SHP77 (cell line): ENCODE measurements at places on chromosomes 12 and 14.

GRCh38 chr14:71733210-71733883 is 198.9 kb upstream of the RGS6 start:
- DNase-seq: no peak

- DNase-seq: no peak
Measured at GRCh38 chr12:95303476-95303875, 85.9 kb downstream of the VEZT start.

DNA sequence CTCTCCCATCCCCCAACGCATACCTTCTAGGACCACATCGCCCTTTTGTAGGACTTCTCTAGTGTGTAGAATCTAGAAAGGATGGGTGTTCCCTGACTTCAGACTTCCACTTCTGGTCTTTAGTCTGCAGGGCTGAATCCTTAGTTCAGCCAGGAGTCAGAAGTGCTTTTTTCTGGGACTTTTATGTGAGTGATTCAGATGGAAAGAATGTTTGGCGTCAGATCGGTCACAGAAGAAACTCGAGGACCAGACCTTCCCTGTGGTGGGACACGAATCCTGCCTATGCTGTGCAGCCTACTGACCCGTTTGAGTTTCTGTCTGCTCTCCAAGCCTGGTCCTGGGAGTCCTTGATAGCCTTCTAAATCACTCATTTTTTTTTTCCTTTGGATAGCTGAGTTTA is 165.4 kb upstream of the SSTR1 start:
- no peak for DNase-seq

- DNase-seq: no peak
Measured at GRCh38 chr14:81205639-81206038, 15.1 kb downstream of the GTF2A1 start.

DNA sequence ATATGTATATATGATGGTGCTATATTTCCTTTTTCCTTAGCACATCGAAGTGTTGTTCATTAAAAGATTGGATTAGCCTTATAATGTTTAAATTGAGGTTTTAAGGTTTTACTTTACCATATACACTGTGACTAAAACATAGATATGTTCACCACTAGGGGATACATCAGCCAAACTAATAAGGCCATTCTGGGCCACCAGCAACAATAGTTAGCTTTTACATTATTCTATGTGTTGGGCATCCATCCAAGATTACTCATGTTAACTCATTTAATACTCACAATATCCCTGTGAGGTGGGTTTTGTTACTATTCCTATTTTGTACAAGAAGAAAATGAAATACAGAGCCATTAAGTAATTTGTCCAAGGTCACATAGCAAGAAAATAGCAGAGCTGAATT is 202.6 kb upstream of the AVPR1A start:
- no peak for DNase-seq

GRCh38 chr12:10663869-10664268 is 10.0 kb downstream of the STYK1 start:
- DNase-seq: no peak

- DNase-seq: no peak
Measured at GRCh38 chr12:1182069-1182468, 191.0 kb downstream of the ERC1 start.

- peak; percentile 46 for DNase-seq
Measured at GRCh38 chr12:102300824-102301461, 103.3 kb upstream of the PMCH start.

DNA sequence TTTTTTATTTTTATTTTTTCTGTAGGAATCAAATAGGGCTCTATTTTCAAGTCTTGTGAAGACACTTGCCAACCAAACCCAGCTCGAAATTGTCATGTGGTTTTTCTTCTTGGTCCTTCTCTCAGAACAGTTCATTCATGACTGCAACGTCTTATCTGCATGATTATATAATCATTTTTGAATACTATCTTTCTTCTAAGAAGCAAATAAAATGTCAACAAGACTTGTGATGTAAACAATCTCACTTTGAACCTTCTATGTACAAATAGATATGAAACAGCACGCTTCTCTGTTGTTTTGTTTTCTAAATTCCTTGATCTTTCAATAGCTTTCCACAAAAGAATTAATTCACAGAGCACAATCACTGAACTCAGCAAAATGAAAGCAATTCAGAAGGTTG is 320.7 kb downstream of the SOX5 start:
- no peak for DNase-seq

- DNase-seq: no peak
Measured at GRCh38 chr12:54430471-54431069, 11.5 kb upstream of the ITGA5 start.

DNA sequence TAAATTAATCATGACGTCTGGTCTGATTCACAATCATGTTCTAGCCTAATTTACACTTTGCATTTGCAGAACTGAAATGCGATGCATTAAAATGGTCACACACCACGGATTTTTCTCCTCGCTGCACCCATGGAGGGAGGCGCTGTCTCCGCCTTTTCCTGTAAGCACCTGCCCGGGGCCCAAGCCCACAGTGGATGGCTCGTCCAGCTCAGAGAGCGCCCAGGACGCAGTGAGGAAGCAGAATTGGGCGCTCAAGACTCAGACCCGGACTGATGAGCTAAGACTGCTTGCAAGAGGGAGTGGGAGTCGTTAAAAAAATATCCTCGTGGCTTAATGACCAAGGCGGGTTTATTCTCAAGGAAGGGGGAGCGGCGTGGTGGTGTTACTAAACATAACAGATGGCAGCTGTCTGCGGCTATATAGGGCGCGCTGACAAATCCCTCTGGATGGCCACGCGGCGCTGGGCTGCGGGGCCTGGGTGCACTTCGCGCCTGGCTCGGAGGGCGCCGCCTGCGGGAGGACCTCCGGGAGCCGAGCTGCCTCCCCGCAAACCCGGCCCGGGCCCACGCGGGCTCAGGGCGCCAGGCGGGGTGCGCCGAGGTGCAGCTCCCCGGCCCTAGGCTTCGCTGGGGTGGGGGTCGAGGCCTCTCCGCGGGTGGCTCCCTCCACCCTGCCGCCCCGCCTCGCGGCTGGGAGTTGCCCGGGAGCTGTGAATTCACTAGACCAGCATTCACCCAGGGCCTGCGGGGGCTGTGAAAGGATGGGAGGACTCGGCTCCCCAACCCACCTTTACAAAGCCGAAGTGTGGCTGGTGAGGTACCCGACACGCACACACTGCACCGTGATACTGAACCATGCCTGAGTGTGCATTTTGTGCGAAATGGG is 78.7 kb downstream of the PPM1A start:
- peak; percentile 77 for DNase-seq

GRCh38 chr12:6699989-6700645 is 498 bp downstream of the PIANP start:
- DNase-seq: peak; percentile 14

GRCh38 chr12:42234970-42235369 is 3.1 kb downstream of the YAF2 start:
- DNase-seq: no peak

GRCh38 chr12:120077260-120077659 is 39.3 kb downstream of the RAB35 start:
- no peak for DNase-seq

GRCh38 chr14:89625731-89626232 is 208.7 kb upstream of the FOXN3 start:
- no peak for DNase-seq

DNA sequence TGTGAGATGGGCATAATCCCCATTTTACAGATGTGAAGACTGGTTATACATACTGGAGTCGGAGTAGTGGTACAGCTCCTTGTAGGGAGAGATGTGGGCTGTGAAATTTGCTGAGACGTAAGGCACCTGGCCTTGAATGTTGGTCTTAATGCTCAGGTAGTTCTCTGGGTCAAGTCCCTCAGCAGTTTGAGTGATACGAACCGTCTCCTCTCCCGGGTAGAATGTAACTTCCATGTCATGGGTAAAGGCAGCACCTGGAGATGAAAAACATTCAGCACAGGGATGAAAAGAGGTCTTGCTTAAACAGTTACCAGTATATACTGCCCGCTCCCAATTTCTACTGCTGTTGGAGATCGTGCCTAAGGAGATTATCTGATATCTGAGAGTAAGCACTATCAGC is 28.3 kb downstream of the NID2 start:
- no peak for DNase-seq

- DNase-seq: no peak
Measured at GRCh38 chr12:12715459-12716150, 1.6 kb upstream of the CDKN1B start.

- DNase-seq: no peak
Measured at GRCh38 chr12:30508205-30508967, 187.3 kb downstream of the IPO8 start.

DNA sequence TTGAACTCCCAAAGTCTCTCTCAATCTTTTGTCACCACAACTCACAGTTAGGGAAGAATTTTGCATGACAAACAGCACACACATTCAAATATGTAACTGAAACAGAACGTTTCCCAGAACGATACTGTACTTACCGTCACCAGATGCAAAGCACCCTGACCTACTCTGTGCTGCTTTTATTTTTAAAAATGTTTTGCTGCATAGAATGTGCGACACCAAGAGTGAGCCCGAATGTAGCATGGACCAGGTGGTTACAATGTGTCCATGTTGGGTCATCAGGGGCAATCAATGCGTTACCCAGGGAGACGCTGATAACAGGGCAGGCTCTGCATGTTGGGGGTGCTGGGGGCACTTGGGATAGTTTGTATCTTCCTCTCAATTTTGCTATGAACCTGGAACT is 14.6 kb upstream of the EIF5 start:
- no peak for DNase-seq

DNA sequence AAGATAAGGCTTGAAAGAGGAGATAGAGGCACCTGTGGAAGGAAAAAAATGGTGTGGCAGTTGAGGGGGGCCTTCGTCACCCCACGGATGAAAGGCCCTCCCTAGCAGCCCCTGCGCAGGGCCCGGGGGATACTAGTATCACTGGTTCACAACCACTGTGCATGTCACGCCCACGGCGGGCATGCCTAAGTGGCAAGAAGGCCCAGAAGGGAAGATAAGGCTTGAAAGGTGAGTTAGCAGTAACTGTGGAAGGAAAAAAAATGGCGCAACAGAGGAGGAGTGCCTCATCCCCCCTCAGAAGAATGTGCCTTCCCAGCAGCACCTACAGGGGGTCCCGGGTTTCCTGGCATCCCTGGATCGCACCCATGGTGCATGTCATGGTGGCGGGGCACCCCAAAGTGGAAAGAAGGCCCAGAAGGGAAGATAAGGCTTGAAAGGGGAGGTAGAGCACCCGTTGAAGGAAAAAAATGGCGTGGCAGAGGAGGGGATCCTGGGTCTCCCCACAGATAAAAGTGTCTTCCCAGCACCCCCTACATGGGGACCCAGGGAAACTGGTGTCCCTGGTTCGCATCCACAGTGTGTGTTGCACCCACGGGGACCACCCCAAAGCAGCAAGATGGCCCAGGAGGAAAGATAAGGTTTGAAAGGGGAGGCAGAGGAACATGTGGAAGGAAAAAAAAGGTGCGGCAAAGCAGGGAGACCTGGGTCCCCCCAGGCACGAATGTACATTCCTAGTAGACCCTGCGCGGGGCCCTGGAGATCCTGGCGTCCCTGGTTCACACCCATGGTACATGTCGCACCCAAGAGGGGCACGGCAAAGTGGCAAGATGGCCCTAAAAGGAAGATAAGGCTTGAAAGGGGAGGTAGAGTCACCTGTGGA is 279.2 kb downstream of the ALG10 start:
- no peak for DNase-seq

- no peak for DNase-seq
Measured at GRCh38 chr14:51616256-51616655, 35.5 kb upstream of the FRMD6 start.

GRCh38 chr12:54603173-54603814 is 14.8 kb upstream of the PPP1R1A start:
- peak; percentile 32 for DNase-seq

- DNase-seq: no peak
Measured at GRCh38 chr14:62546862-62547474, 498.3 kb downstream of the KCNH5 start.

DNA sequence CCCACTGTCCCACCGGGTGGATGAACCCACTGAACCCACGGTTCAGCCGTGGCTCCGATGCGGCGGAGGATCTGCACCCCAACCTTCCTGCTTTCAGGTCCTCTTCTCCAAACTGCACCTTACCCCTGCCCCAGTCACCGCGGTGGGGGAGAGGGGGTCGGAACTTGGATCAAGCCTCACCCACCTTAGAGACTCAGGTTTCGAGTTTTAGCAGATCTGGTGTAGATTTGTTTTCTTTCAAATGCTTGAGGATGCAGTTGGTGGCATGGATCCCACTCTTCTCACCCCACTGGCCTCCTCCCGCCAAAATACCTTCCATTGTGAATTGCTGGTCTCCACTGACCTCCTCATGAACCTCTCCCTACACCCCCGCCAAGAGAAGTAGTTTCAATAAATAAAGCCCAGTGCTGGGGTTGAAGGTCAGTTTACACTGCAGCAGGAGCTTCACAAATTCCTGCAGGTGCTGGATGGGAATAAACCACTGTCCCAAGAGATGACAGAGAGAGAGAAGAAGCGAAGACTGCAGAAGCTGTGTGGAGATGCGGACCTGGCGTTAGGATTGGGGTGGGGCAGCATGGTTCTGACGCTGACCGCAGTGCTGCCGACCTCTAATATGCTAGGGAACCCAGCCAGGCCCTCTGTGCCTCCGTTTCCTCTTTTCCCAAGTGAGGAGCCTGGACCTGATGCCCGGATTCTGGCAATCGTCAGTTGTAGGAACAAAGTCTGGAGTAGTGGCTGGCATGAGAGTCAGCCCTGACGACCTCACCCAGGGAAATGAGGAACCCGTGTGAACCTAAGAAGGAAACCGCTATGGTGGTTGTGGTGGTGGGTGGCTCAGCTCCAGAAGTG is 7.4 kb downstream of the TTC6 start:
- DNase-seq: no peak

DNA sequence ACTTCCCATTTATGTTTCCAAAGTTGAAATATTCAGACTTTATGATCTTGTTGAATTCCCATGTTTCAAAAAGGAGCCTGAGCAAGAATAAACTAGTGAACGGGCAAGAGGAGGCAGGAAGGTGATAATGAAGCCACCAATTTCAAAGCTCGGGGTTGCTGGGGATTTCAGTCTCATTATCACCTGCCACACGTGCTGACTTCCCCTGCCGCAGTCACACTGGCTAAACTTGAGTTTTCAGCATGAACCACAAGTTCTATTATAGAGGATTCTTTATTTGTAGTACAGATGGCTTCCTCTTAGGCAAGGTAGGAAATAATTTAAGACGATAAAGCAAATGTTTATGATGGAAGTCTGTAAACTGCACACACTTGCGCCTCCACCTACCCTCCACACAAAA is 18.1 kb upstream of the DIABLO start:
- no peak for DNase-seq

GRCh38 chr14:104938960-104939359 is 14.3 kb downstream of the PLD4 start:
- no peak for DNase-seq

GRCh38 chr12:44059476-44059875 is 223.6 kb downstream of the TMEM117 start:
- no peak for DNase-seq

- DNase-seq: no peak
Measured at GRCh38 chr12:2739832-2740641, 54.7 kb upstream of the FKBP4 start.

- DNase-seq: no peak
Measured at GRCh38 chr14:94089479-94089878, 8.4 kb downstream of the IFI27L1 start.

- DNase-seq: no peak
Measured at GRCh38 chr14:49766839-49767238, 1.1 kb upstream of the KLHDC2 start.
